M059J (cell line): ENCODE measurements at places on chromosomes 5 and 9. TPM values are rescaled to one million over a fixed set of nuclear protein-coding genes. Genes with fewer than 3 reads are reported as not detected.

Gene CDC20B
- not detected in 2 replicates for total RNA-seq

Gene DUSP1
- 80.5 and 91.9 TPM in 2 replicates for total RNA-seq

Gene FOXI1
- not detected in 2 replicates for total RNA-seq

DNA sequence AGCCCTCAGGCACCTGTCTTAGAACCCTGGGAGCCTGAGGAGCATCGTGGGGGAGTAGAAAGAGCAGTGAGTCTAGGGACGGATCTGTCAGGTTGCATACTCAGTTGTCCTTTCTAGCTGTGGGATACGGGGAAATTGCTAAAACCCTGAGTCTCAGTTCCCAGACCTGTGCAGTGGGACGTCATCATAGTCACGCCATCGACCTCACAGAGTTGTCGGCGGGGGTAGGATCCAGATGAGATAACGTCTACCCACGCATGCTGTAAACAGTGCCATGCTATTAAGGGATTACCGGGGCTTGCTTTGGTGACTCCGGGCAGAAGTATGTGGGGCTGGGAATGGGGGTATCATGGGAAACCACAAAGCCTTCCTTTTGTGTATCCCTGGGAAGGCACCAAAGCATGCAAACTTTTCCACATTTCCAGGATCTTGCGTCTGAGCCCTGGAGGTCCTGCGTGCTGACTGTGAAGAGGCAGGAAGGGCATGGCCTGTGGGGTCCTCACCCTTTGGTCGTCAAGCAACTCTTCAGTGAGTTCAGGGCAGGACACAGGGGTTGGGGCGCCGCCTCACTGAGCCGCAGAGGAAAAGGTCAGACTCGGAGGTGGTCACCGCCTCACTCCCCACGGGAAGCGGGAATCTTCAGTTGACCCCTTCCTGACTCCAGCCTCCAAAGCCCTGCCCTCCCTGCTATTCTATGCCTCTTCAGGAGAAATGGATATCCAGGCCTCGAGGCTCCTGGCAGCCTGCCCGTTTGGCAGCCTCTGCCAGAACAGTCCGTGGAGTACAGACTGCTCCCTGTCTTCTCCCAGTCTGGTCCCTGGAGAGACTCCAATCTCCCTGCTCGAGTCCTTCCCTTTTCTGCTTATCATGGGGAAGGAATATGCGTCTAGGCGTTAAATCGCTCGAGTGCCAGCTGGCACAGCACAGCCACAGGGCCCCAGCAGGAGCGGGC, 186.8 kb upstream of the KLF9 start:
- DNase-seq = peak; percentile 100

DNA sequence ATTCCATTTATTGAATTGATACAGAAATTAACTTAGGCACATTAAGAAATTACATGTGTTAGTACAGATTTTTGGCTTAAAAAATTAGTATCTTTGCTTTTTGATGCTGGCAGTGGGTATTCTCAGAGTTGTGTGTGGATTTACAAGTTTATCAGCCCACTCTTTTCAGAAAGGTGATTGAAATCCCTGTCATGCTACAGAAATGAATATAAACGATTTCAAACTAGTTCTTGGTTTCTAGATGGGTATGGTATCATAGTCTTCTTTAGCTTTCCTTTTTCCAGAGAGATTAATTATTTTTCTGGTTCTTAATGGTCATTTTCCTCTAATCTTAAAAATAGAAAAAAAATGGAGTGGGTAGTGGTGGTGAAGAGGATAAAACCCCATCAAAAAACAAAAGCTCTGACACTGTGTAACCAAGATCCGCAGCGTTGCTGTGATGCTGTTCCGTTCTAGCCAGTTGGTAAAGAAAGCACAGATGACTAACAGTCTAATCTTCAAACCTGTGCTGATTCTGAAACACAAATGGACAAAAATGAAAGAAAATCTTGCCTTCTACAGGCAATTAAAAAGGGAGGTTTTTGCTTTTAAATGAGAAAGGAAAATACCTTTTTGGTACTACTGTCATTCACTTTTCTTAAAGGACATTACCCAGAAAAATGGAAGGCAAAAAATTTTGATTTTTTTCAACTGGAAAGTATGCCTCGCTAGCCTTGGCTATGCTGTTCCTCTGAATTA, 5.2 kb downstream of the LRRTM2 start:
- no peak for DNase-seq

DNA sequence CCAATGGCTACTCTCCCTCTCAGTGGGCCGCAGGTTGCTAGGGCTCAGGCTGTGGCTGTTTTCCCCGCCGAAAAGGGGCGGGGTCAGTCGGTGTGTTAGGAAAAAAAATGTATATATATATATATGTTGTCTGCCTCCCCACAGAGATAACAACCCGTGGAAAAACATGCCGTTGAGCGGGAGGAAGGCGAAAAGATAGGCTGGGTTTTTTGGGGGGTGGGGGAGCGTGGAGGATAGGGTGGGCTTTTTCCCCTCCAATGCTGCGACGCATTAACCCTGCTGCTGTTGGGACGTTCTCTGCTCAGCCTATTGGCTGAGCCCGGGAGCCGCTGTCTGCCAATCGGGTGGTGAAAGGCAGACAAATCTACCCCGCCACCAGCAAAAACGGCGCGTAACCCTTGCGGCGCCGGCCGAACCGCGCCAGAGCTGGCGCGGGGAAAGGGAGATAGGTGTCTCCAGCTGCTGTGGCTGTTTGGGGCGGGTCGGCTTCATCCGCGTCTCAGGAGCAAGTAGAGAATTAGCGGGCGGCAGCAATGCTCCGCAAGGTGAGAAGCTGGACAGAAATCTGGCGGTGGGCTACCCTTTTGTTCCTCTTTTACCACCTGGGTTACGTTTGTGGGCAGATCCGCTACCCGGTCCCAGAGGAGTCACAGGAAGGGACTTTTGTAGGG, at the start of gene PCDHGC4:
TSS of gene PCDHGC4 (plus strand) at position 390 of the 671 bp plus-strand sequence. CDS start at position 534, 144 bp downstream.
- DNase-seq = no peak

- no peak for DNase-seq
These were observed 543.1 kb upstream of the RIOK2 start for GRCh38 chr5:97726106-97726505.
